ENCODE measurements at places on chromosomes 5 and 9.

GRCh38 chr5:103280967-103281366, 22.4 kb downstream of the MACIR start:
- H3K4me3 ChIP-seq, result no peak overlapping the region
- H3K27me3 ChIP-seq, result no peaks in the 10 kb centered on the region
- no peak overlapping the region for H3K27ac ChIP-seq
- no peaks in the 10 kb centered on the region for H3K4me1 ChIP-seq
- peaks cover 9% of the 10 kb centered on the region for H3K36me3 ChIP-seq

GRCh38 chr5:23352446-23352845, 155.0 kb upstream of the PRDM9 start:
- no peak overlapping the region for H3K27ac ChIP-seq
- no peak overlapping the region for H3K4me3 ChIP-seq
- H3K4me1 ChIP-seq, result no peaks in the 10 kb centered on the region
- no peaks in the 10 kb centered on the region for H3K36me3 ChIP-seq

GRCh38 chr5:68027519-68027918, 188.0 kb upstream of the PIK3R1 start:
- DNase-seq, result no peak
- no peak overlapping the region for H3K4me3 ChIP-seq
- no peaks in the 10 kb centered on the region for H3K36me3 ChIP-seq
- peaks cover 2% of the 10 kb centered on the region for H3K27me3 ChIP-seq
- H3K4me1 ChIP-seq, result no peaks in the 10 kb centered on the region

- no peak overlapping the region for H3K27ac ChIP-seq
- H3K27me3 ChIP-seq, result peaks cover 4% of the 10 kb centered on the region
- no peak for DNase-seq
- no peaks in the 10 kb centered on the region for H3K4me1 ChIP-seq
- H3K36me3 ChIP-seq, result no peaks in the 10 kb centered on the region
- no peak overlapping the region for H3K4me3 ChIP-seq
These were observed 126.4 kb downstream of the CMYA5 start for GRCh38 chr5:79816014-79816413.

DNA sequence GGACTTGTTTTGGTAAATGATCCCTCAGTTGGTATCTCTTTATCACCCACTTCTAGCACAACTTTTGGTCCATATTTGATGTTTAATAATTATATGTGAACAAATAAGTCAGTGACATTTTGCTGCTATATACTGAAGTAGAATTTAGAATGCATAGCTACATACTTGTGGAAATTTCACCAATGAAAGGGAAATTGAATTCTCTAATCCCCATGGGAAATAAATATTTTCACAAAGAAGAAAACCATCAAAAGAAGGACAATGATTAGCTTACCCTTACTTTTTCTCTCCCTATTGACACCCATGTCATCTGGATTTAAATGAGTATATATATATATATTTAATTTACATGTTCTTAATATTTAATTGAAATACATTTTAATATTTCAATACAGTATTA, 94.3 kb upstream of the DAB2 start:
- no peak for DNase-seq
- peaks cover 10% of the 10 kb centered on the region for H3K27me3 ChIP-seq
- H3K36me3 ChIP-seq, result no peaks in the 10 kb centered on the region
- H3K27ac ChIP-seq, result no peak overlapping the region
- H3K4me1 ChIP-seq, result no peaks in the 10 kb centered on the region

DNA sequence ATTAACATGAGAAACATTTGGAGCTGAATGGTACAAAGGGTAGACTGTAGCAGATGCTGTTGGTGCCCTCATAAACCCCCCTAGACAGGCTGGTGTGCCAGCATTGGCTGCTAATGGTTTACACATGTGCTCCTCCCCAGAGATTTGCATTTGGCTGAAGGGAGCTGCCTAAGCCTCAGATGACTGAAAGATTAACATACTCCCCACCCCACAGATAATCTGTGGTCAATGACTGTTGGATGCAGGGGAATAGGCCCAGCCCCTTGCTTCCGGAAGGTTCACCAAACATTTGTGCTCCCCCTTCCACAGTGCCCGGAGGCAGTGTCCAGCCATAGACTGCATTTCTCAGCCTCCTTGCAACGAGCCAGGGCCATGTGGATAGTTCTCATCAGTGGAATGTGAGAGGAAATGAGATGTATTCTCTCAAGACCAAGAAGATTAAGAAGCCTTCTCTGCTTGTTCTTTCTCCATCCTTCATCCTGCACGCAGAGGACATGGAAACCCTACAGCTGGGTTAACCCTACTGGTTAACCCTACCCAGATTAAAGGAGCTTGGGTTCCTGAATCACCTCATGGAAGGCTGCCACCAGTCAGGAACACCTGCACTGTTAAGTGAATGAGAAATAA, 79.6 kb downstream of the PHAX start:
- H3K4me3 ChIP-seq, result no peak overlapping the region
- peaks cover 22% of the 10 kb centered on the region for H3K4me1 ChIP-seq
- H3K27me3 ChIP-seq, result no peaks in the 10 kb centered on the region
- no peaks in the 10 kb centered on the region for H3K36me3 ChIP-seq
- no peak for DNase-seq

- H3K4me3 ChIP-seq, result no peak overlapping the region
- H3K27me3 ChIP-seq, result no peaks in the 10 kb centered on the region
- H3K27ac ChIP-seq, result no peak overlapping the region
- H3K36me3 ChIP-seq, result no peaks in the 10 kb centered on the region
These were observed 42.7 kb upstream of the NUDT12 start for GRCh38 chr5:103605277-103605676.

DNA sequence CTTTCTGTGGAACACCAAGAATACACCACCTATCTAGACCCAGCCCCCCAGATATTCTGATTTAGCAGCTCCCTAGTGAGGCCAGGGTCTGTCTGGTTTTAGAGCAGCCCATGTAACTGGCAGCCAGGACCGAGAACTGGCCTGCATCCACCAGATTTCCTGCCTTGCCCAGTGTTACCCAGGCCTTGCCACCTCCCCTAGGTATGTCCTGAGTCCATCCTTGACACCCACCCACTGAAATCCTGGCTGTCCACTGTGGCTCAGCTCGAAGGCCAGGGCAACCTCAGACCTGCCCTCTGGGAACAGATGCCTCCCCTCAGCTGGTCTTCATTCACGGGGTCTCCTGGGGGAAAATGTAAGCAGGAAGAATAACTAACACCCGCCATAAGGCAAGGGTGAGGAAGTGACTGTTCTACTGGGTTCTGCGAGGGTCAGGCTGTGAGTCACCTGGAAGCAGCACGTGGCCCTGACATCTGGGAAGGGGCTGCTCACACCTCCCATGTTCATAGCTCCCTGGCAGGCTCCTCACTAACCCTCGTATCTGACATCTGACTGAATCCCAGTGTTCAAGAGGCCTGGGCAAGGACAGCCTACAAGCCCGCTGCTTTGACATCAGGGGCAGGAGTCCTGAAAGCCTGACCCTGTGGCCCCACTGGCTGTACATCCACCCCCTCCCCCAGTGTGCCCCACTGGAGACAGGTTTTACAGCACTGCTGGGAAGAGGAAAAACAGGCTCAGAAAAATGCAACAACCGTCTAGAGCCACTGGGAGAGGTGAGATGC, 72.7 kb downstream of the SEMA4D start:
- H3K27ac ChIP-seq, result peak overlapping the region; percentile 88
- DNase-seq, result no peak
- H3K4me1 ChIP-seq, result peaks cover 99% of the 10 kb centered on the region
- no peaks in the 10 kb centered on the region for H3K27me3 ChIP-seq

GRCh38 chr5:34686762-34687268, 30.7 kb downstream of the RAI14 start:
- no peak overlapping the region for H3K27ac ChIP-seq
- peaks cover 19% of the 10 kb centered on the region for H3K4me1 ChIP-seq
- no peak for DNase-seq
- no peaks in the 10 kb centered on the region for H3K27me3 ChIP-seq

All from activated CD4-positive, alpha-beta T cell treated with anti-CD3 and anti-CD28 coated beads for 36 hours (primary cell).